ENCODE measurements at places on chromosomes 4 and X.
A peak's percentile ranks its signal among the peaks of the same experiment; 100 is the strongest.

GRCh38 chr4:123446865-123447474, 50.4 kb downstream of the SPRY1 start:
- no peak for DNase-seq

GRCh38 chr4:151105454-151106032, 6.1 kb downstream of the RPS3A start:
- no peak for DNase-seq

DNA sequence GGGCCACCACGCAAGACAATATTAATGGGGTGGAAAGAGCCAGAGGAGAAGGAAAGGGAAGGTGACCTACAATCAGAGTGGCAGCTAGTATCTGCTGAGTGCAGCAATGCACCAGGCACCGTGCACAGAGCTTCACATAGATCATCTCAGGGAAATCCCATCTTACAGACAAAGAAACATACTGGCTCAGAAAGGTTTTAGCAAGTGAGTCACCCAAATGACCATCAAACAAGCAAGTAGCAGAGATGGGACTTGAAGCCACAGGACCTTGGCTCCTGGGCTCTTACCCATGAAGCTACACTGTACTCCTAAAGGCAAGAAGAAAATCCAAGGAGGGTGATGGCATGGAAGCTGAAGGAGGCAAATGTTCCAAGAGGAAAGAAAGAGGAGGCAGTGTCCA, 6.8 kb downstream of the ANXA5 start:
- no peak for DNase-seq

- DNase-seq, result no peak
Measured at GRCh38 chr4:117334451-117335188, 249.2 kb upstream of the TRAM1L1 start.

DNA sequence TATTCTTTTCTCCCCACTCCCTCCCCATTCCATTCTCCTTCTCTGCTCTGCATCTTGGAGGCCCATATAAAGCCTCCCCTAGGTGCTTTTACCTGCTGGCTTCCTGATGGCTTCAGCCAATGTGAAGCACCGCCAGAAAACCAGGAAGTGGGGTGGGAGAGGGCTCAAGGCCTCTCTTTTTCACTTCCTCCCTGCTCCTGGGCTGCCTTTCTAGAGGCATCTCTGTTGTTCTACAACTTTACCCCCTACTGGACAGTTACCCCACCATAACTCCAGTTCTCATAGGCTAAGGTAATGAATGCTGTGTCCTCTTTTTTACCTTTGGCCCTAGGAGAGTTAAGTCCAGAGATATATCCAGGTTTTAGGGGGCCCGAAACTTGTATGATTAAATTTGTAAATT, 62.4 kb upstream of the PPARGC1A start:
- DNase-seq, result no peak

DNA sequence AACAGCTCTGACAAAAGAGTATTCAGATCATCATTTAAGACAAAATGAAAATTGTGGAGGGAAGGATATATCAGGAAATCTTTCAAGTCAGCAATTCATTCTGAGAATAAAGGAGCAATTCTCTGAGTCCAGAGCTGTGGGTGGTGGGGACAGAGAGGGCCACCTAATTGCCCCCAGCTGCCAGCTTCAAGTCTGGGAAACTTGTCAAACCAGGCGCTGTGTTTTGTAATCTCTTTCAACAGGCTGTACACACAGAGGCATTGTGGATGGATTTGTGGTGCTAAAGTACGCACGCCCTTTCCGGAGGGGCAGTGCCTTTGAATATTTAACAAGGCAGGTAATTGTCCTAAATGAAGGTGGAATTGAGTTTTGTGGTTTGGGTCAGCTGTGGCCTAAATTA, 591.1 kb upstream of the BOD1L1 start:
- DNase-seq, result no peak

- no peak for DNase-seq
Measured at GRCh38 chr4:92184566-92184965, 119.2 kb upstream of the GRID2 start.

DNA sequence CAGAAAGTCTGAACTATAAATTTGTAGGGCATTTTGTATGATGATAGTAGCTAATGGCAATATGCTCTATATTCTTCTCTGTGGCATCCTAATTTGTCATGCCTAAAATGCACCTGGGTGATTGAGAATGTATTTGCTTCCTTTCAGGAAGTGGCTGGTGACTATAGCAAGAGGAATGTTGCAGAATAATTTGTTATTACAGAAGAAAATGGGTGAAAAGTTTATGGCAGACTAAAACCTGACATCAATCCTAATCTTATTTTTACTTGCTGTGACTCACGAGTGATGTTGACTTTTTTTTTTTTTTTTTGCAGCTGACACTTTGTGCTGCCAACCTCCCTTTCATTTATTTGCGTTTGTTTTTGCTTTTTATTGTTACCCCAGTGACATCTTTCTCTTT, 141.1 kb downstream of the MSL3 start:
- DNase-seq, result no peak

DNA sequence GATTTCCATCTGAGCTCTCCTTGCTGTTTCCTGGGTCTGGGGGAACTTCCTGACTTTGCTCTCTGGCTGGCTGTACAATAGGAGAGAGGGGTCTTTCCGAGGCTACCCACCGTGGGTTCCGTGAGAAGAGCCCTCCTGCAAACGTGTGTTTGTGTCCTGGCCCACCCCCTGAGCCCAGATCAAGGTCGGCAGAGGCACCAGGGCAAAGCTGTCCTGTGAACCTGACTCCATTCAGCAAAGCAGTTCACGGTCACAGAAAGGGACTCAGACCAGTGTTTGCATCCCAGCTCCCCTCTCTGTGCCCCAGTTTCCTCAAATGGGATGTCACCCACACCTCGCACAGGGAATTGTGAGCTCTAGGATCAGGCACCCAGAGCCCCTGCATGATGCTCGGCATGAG, 97.3 kb upstream of the PSAPL1 start:
- DNase-seq, result no peak

GRCh38 chr4:8422327-8422726, 18.2 kb downstream of the ACOX3 start:
- no peak for DNase-seq

DNA sequence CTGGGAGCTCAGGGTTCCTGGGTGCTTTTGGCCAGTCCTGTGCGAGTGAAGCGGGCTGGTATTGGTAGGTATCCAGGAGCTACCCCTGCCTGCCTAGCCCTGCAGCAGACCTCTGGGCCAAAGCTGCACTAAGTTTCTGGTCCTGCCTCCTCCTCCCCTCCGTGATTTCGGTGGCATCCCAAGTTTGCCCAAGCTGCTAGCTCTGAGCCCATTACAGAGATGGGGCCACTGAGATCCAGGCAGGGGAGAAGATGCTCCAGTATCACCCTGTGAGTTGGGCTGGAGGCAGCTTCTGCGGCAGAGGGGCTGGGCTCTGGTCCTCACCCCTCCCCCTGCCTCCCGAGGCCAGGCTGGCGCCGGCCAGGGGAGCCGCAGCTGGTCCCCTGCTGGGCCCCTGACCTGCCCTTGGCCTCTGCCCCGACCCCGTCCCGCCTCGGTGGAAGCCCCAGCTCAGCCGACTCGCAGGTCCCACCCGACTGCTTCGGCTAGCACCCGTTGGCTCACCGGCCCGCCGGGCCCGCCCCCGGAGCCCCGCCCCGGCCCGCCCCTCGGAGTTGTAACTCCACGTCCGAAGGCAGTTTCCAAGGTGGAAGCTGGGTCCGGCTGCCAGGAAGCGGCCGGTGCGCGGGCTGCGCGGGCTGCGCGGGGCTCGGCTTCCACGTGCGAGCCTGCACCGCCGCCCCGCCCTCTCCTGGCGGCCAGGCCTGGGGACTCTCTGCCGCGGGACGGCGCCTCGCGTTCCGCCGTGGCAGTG, at the start of gene DUSP9:
Gene DUSP9, plus strand, starts transcription at position 584 of the 754 bp plus-strand sequence. CDS start 751 bp downstream, outside the sequence.
- DNase-seq, result no peak

- no peak for DNase-seq
Measured at GRCh38 chr4:96993560-96993959, 1149.7 kb downstream of the STPG2 start.

DNA sequence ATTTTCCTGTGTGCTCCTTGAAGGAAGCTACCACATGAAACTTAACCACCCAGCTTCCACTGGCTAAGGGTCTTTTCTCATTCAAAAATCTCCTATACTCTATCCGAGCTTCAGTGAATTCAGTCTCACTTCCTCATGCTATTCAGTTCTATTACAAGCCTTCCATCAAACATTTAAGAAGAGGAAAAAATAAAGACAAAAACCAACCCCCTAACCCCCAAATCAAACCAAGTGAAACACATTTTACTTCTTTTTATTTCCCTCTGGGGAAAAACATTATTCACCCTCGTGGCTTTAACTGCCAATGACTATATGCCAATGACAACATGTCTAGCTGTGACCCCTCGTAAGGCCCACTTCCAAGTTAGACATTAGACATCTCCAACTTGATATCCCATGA, 16.2 kb upstream of the WDR19 start:
- DNase-seq, result no peak

DNA sequence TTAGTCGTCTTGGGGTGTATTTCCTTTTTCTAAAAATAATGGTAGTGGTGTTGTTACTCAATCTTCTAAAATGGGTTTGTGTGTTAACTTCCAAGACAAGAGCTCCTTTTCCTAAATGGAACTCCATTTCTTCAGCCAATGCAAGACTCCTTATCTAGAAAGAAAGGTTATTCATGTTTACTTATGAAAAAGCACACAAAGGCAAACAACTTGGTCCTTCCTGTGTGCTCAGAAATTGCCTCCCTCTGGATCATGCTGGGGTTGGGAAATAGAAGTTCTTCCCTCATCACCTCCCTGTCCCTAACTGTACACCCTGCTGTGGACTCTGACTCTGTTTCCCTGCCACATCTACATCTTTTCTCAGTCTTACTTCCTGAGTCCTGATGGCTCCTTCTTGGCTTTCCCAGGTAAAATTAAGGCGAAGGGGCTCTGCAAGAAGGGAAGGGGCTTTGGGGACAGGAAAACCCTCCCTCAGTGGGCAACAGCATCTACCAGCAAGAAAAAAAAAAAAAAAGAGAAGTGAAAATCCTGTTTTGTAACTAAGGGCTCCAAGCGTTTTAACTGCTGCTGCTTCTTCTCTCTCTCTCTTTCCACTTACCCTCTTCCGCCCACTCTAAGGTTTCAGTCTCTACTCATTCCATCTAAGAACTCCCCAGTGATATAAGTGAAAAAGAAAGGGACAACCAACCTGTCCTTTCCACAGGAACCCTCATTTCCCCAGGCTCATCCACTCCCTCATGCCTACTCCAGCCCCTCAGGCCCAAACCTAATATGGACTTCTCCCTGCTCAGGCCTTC, 19.8 kb upstream of the TASL start:
- DNase-seq, result no peak

DNA sequence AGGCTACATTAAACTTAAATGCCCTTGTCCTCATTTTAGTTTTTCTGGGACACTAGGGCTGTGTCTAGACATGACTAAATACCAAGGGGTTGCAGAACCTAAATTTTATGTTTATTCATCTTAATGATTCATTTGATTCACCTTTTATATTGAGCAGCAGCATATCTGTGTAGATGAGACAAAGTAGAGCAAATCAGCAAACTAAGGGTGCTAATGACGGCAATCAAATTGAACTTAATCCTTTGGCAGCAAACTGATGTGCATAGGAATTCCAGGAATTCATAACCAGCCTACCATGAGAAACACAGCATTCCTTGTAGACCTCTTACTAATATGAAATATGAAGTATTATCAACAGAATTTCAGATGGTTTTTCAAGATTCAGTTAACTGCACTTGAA, 25.1 kb downstream of the EPHA5 start:
- DNase-seq, result no peak

DNA sequence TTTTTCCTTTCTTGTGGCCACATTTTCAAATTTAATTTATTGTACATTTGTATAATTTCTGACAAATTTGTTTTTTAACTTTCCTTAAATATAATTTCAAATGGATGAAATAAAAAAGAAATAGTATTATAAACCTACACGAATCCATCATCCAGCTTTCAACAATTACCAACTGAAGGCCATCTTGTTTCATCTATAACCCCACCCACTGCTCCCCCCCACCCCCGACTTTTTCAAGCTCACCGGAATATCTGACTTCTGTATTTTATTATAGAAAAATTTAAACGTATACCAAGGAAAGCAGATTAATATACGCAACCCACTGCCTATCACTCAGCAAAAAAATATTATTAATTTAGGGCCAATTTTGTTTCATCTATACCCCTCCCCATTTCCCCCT, 1.1 kb downstream of the MORF4L2 start:
- DNase-seq, result no peak

DNA sequence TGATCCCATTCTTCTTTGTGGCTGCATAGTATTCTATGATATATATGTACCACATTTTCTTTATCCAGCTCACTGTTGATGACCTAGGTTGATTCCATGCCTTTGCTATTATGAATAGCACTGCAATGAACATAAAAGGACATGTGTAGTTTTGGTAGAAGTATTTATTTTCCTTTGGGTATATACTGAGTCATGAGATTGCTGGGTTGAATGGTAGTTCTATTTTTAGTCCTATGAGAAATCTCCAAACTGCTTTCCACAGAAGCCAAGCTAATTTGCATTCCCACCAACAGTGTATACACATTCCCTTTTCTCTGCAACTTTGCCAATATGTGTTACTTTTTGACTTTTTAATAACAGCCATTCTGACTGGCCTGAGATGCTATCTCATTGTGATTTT, 278.3 kb downstream of the PCDH18 start:
- DNase-seq, result no peak

- no peak for DNase-seq
Measured at GRCh38 chr4:146330392-146330791, 116.1 kb downstream of the REELD1 start.

DNA sequence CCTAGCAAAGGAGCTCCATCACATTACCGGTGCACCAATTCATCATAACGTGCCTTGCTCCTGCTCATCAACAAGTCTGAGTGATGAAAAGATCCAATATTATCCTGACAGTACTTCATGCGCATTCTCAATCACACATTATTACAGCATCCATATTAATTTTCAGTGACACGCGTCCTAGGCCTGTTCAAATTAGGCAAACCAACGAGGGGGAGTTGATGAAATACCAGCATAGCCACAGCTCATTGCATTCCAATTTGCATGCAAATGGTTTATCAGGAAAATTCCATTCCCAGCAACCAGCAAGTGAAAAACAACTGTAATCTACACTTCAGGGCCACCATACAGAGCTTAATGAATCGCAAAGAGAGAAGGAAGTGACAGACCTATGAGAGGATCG, 236.9 kb downstream of the DCLK2 start:
- no peak for DNase-seq

- DNase-seq, result no peak
Measured at GRCh38 chrX:153726286-153727122, 1.8 kb downstream of the ABCD1 start.

DNA sequence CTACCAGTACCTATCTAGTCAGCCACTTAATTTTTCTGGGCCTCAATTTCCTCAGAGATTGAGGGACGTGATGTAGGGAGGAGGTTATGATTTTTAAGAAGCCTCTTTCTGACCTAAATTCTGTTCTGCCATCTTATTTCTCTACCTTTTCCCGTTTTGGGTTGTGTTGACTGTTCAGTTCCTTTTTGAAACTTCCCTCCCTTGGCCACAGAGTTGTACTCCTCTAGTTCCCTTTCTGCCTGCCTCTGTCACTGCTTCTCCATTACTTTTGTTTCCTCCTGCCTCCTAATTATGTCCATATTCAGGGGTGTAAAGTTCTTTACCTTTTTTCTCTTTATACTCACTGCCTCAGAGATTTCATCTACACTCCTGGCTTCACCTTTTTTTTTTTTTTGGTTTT, 25.4 kb downstream of the CLCN5 start:
- DNase-seq, result no peak

GRCh38 chr4:157701695-157701994, 471.2 kb downstream of the GASK1B start:
- DNase-seq, result no peak

GRCh38 chr4:2837904-2838496, 5.6 kb upstream of the ADD1 start:
- peak; percentile 53 for DNase-seq

Data from activated T-helper 1 cell treated with anti-CD3 and anti-CD28 coated beads, Interleukin-2, amount 50 U/mL, for 16 hours (primary cell).